NCI-H446 treated with DMSO at 0.1 percent for 48 hours (cell line): ENCODE measurements at places on chromosomes 5 and 9.

- DNase-seq, result no peak
Measured at GRCh38 chr9:69179037-69179436, 5.0 kb downstream of the TJP2 start.

GRCh38 chr9:133643978-133644760 lies 8.0 kb downstream of the DBH start:
- no peak for DNase-seq

GRCh38 chr5:173909199-173909598 lies 21.1 kb downstream of the CPEB4 start:
- DNase-seq, result no peak

GRCh38 chr9:121567500-121568342 lies 68.1 kb upstream of the GGTA1 start:
- peak; percentile 55 for DNase-seq

GRCh38 chr5:36743891-36744772 lies 132.4 kb upstream of the NIPBL start:
- peak; percentile 42 for DNase-seq

- DNase-seq, result peak; percentile 89
Measured at GRCh38 chr5:88480245-88480644, 211.6 kb upstream of the TMEM161B start.
